ENCODE measurements at places on chromosomes 4 and X.
A peak's percentile ranks its signal among the peaks of the same experiment; 100 is the strongest.

GRCh38 chrX:71256051-71256450 lies 2.1 kb upstream of the ZMYM3 start:
- no peak for DNase-seq

GRCh38 chr4:48085821-48086589 lies 48.0 kb downstream of the TXK start:
- DNase-seq = no peak

DNA sequence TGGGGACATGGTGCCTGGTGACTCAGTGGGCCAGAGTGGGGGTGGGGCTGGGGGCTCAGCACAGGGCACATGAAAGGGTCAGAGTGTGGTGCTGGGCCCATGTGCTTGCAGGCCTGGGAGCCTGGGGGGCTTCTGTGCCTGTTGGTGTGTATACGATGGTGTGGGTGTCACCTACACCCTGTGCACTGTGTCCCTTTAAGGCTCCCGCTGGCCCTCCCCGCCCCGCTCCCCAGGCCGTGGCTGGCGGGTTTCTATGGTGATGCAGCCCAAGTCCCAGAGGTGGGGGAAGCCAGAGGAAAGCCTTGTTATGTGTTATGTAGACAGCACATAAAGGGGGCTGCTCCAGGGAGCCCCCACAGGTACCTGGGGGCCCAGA lies 5.5 kb downstream of the L1CAM start:
- no peak for DNase-seq

DNA sequence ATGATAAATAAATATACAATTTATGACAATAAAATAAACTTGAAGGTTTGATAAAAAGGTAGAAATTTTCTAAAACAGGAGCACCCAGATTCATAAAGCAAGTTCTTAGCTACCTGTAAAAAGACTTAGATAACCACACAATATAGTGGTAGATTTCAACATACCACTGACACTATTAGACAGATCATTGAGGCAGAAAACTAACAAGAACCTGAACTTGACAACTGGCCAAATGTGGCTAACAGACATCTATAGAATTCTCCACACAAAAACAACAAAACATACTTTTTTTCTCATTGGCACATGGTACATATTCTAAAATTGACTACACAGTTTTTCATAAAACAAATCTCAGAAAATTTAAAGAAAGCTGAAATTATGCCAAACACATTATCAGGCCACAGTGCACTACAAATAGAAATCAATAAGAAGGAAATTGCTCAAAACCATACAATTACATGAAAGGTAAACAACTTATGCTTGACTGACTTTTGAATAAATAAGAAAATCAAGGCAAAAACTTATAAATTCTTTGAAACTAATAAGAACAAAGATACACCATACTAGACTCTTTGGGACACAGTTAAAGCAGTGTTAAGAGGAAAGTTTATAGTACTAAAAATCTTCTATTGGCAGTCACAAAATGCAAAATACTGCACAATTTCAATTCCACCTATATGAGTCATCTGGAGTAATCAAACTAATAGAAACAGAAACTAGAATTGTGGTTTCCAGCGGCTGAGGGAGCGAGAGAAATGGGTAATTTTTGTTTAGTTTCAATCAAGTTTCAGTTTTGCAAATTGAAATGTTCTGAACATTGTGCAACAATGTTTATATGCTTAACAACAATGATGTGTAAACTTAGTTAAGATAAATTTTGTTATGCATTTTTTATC lies 925.6 kb downstream of the SH3BGRL start:
- no peak for DNase-seq

DNA sequence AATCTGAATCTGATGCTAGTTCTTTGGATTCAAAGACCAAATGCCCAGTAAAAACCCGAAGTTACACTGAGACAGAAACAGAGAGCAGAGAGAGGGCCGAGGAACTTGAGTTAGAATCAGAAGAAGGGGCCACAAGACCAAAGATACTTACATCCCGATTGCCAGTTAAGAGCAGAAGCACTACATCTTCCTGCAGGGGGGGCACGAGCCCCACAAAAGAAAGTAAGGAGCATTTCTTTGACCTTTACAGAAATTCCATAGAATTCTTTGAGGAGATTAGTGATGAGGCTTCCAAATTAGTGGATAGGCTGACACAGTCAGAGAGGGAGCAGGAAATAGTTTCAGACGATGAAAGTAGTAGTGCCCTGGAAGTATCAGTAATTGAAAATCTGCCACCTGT lies 309.3 kb downstream of the ANK2 start:
- no peak for DNase-seq

DNA sequence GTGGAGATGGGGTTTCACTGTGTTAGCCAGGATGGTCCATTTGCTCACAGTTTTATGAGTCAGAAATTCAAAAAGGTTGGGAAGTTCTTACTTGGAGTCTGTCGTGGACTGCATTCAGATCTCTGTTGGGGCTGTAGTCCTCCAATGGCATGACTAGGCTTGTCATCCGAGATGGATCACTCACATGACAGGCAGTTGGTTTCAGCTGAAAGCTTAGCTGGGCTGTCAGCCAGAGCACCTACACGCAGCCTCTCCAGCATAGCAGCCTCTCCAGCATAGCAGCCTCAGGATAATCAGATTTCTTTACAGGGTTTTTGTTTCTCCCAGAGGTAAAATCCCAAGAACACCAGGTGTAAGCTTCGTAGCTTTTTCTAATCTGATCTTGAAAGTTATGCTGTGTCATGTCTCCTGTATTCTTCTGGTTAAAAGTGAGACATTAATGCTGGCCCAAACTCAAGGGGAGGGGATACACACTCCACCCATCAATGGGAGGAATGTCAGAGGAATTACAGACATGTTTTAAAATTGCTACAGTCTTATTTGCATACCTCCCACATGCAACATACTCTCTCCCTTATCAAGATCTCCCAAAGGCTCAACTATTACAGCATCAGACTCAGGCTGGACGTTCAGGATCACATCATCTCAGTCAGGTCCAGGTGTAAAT lies 31.6 kb upstream of the SOD3 start:
- peak; percentile 15 for DNase-seq

- DNase-seq = peak; percentile 5
Observed at GRCh38 chrX:31132821-31133241, 61.0 kb upstream of the FTHL17 start.

GRCh38 chrX:13223868-13224567 lies 95.8 kb downstream of the ATXN3L start:
- DNase-seq = no peak

DNA sequence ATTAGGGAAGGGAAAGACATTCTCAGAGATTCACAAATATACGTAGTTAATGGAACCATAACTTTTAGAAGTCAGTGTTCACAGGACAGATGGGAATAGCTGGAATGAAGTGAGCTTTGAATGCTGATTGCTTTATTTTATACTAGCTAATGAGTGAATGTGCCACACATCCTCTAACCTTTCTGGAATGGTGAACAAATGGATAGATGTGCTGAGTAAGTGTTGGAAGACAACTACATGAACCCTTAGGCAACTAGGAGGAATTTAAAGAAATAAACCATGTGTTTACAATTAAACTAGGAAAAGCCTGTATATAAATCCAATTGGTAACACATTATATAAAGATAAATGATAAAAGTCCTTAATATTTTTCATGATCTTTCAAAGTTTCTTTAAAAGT lies 91.6 kb upstream of the LIMCH1 start:
- DNase-seq = no peak

DNA sequence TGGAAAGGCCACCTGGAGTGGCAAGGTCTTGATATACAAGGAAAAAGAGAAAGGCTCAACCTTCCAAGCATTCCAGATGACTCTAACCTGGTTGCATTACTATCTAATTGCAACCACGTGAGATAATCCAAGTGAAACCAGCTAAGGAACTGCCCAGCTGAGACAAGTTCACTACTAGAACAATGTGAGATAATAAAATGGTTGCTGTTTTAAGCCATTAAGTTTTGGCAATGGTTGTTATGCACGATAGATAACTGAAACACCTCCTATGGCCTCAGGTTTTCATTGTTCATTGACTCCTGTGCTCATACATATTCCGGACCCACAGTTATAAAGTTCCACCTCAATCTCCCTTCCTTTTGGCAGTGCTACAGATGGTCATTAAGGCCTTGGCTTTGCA lies 9.2 kb upstream of the CXorf66 start:
- no peak for DNase-seq

DNA sequence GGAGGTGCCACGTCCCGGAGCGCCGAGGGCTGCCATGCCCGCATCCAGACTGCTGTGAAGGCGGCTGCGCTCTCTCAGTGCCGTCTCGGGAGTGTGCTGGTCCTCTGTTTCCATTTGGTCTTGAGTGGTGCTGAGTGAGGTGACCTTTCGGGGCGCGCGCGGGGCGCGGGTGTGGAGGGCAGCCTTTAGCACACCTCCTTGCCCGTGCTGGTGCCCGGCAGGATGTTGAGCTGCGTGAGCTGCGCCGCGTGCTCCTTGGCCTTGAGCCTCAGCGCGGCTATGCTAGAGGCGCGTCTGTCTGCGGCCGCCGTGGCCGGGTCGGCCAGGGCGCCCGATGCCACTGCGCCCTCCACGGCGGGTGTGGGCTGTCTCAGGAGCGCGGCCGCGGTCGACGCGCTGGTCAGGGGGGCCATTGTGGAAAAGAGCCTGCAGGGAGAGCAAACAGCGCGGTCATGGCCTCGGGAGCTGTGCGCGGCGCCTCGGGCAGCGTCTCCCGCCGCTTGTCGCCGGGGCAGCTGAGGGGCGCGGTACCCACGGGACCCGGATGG lies 11.2 kb downstream of the ARX start:
- no peak for DNase-seq

GRCh38 chr4:141569141-141569540 lies 67.2 kb upstream of the IL15 start:
- no peak for DNase-seq

GRCh38 chr4:81003597-81004111 lies 26.9 kb upstream of the BMP3 start:
- DNase-seq = no peak

DNA sequence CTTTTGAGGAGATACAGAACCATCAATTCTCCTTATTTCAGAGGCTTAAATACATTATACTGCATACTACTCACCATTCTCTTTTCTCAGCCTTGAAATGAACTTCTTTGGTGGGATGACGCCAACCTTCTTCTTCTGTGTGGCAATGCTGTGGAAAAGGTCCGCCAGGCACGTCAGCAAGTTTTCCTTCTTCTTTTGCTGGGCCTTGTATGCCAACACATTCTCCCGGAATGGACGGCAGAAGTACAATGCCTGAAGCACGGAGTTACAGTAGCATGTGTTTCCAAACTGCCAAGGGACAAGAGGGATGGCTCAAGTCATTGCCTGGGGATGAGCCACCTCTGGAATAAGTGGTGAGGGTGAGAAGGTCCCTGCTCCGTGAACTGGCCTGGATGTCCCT lies 31.2 kb downstream of the USP46 start:
- DNase-seq = peak; percentile 56

GRCh38 chr4:102599886-102600285 lies 98.7 kb downstream of the NFKB1 start:
- no peak for DNase-seq

DNA sequence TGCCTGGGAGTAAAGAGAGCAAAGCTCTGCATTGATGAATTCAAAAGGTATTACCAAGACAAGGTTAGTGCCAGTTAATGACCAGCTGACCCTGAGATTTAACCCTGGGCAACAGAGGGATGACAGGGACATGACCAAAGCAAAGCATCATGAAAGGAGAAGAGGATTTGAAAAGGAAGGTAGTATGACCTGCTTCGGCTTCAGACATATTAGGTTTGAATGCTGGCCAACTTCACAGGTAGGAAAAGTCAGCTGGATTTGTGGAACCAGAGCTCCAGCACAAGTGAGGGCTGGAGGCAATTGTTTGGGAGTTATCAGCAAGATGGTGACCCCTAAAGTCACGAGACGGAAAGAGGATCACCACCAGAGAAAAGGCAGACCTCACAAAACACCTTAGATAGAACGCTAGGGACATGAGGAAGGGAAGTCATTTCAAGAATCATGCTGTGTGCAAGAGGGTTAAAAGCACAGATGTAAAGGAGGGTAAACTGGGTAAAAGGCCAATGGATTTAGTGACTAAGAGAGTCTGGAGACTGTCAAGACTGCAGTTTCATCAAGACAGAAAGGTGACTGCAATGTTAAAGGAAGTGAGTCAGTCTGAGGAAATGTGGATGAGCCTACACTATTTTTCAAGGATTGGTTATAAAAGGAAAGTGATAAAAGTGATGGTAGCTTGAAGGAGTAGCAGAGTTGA lies 45.6 kb downstream of the SH3RF1 start:
- no peak for DNase-seq

DNA sequence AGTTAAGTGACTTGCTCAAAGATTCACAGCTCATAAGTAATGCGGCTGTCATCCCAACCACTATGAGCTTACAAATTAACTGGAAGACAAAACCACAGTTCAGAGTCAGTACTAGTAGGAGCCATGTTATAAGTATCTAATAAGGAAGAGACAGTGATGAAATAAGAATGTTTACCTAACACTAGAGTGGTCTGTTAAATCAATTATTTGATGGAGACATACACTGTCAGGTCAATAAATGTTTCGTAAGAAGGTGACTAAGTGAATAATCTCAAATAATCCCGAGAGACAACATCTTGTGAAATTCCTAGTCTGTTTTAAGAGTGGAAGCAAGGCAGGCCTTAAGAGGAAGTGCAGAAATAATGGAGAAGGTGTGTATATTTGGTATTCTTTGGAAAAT lies 25.8 kb upstream of the AMELX start:
- DNase-seq = no peak

- DNase-seq = no peak
Observed at GRCh38 chrX:115900425-115900824, 270.1 kb upstream of the AGTR2 start.

DNA sequence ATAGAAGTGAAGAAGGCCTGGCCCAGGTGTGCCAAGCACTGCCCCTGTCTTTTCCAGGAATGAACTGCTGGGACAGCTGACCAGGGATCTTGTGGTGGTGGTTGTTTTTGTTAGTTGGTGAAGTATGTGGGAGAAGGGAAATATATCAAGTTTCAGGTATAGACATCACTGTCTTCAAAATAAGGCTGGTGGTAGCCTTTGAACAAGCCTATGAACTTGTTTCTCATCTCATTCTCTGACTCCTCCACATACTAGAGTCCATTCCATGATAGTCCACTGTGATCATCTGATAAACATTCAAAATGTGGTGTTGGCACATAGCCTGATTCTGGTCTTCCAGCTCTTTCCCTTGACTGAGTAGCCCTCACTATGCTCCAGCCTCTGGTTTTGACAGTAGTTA lies 303.7 kb downstream of the CAMK2D start:
- no peak for DNase-seq

GRCh38 chr4:102799816-102800215 lies 27.5 kb downstream of the UBE2D3 start:
- DNase-seq = no peak

GRCh38 chr4:184150102-184150839 lies 67.4 kb downstream of the ENPP6 start:
- no peak for DNase-seq

- no peak for DNase-seq
Observed at GRCh38 chrX:119177278-119177677, 49.7 kb upstream of the KIAA1210 start.

DNA sequence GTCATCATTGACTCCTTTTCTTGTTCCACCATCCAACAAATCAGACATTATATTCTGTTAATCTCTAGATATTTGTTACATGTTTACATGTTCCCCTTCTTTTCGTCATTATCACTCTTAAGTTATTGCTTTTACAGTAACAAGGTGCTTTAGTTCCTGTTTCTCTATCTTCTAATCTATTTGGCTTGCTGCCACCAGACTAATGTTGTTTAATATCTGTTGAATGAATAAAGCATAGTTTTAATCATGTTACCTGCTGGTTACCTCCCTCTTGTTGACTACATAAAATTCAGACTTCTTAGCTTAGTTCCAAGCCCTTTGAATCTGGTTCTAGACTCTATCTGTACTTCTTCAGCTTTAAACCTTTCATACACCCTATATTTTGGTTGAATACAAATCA lies 129.8 kb upstream of the TRIM2 start:
- DNase-seq = no peak

GRCh38 chr4:47469951-47470350 lies 6.4 kb upstream of the COMMD8 start:
- DNase-seq = no peak

Measured in Ammon's horn (tissue), 1 donor.